Fibroblast of the aortic adventitia (primary cell): ENCODE measurements at places on chromosomes 16 and 17. TPM values are rescaled to one million over a fixed set of nuclear protein-coding genes. Genes with fewer than 3 reads are reported as not detected.
A peak's percentile ranks its signal among the peaks of the same experiment; 100 is the strongest.

RCVRN gene
- total RNA-seq = not detected in 2 replicates

KRT39 gene
- total RNA-seq = not detected in 2 replicates

GRCh38 chr17:21285164-21286065, 904 bp downstream of the MAP2K3 start:
- DNase-seq = peak; percentile 50

DNA sequence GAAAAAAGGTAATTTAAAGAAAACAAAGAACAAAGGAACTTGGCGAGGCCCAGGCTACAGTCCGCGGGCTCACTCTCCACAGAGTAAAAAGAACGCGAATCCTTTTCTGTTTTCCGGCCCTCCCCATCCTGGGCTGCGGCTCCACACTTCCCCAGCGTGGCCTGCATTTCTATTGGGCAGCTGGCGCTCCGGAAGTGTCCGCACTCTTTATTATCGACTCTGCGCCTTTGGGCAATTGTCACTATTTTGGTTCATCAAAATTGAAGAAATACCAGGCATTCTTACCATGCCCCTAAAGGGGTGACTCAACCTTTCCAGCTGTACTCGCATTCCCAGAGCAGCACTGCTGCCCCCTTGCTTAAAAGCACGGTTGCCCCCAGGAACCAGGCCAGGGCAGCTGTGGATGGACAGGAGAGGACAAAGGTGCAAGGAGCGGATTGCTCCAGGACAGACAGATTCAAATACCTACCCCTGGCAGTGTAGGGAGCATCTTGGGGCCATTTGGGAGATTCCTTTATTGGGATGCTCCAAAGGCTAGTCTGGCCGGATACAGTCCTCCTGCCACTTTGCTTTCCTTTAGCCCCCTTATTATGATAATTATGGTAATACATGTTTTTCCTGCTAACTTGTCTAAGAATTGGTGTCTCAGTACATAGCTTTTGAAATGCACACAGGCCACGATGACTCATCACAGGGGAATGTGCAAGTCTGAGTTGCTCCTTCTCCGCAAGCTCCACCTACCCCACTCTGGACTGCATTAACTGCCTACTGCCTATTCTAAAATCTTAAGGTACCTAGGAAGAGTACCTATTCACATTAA, 985 bp upstream of the SLFN12 start:
- peak; percentile 99 for DNase-seq

GRCh38 chr17:74231928-74232907, 18.8 kb downstream of the TTYH2 start:
- no peak for DNase-seq
